ENCODE measurements at places on chromosomes 5 and 9.

DNA sequence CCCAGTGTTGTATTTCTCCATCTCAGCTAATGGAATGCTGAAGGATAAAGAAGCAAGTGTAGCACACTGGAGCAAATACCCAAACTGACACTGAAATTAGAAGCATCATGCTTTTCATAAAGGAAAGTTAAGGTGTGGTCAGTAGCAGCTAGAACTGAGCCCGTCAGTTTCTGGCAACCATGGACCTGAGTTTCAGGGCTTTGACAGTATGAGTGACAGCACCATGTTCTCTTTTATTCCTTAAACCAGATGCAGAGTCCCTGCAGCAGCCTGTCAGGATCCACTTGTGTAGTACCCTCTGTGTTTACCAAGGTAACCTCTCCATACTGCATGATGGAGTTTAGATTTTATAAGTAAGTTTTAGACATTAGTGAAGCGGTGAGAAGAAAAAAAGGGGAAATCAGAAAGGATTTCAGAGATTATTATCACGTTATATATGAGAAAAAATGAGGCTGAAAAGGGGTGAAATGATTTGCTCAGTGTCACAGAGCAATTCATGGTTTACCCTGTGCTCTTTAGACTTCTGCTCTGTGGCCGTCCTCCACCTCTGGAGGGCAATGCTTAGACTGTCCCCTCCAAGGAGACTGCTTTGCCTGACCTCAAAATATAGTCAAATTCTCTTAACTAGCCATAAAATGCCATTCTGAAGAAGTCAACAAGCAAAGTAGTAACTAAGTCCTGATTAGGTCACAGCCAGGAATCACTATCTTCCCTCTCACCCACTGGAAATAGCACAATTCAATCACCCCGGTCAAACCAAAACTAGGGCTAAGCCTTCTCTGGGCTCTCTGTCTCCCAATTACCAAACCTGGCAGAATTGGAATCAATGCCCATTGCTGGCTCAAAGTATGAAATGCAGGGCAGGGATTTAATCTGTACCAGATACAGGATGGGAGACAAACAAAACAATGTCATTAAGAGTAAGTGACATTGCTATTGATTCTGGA lies 10.5 kb upstream of the MYOT start:
- no peak for DNase-seq

DNA sequence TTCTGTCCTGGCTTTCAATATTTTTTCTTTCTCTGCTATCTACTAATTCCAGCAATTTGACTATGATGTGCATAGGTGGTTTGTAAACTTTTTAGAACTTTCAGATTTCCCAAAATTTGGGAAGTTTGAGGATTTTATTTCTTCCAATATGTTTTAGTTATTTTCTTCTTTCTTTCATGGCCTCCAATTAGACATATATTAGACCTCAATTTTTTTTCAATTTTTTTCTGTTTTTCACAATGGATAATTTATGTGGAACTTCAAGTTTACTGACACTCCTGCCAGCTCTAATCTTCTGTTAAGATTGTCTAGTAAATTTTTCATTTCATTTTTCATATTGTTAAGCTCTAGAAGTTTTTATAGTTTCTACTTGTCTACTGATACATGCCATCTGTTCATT lies 163.3 kb downstream of the SAXO1 start:
- DNase-seq, result no peak

- no peak for DNase-seq
Observed at GRCh38 chr9:12935714-12936113, 160.9 kb downstream of the LURAP1L start.

DNA sequence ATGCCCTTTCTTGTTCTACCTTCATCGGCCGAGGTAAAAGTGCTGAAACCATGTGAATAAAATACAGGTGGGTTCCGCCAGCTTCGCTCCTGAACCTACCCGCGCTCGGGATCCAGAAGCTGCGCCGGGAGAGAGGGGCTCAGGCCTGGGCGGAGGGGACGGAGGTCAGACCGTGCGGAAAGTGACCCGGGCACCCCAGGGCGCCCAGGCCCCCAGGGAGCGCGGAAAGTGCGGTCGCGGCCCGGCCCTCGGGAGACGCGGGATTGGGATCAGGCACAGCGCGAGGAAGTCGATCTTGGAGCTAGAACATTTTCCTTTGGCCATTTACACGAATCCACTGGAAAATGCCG lies 329 bp downstream of the SYK start:
- no peak for DNase-seq

GRCh38 chr9:7161469-7161868 lies 403.7 kb downstream of the KDM4C start:
- no peak for DNase-seq

- DNase-seq, result no peak
Observed at GRCh38 chr5:78747705-78748359, 99.3 kb upstream of the LHFPL2 start.

DNA sequence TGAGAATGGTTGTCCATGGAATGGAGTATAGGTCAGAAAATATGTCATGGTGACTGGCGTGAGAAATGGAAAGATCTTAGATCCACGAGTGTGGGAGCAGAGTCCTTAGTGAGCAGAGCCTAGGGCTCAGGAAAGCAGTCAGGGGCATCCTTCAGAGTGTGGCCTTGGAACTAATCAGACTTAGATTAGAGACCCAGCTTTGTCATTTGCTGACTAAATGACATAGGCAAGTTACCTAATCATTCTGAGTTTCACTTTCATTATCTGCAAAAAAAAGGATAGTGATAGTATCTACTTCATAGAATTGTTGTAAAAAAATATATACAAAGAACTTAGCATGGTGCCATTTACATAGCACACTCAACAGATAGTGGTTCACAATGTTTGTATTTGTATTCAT lies 24.3 kb upstream of the SLIT3 start:
- no peak for DNase-seq

DNA sequence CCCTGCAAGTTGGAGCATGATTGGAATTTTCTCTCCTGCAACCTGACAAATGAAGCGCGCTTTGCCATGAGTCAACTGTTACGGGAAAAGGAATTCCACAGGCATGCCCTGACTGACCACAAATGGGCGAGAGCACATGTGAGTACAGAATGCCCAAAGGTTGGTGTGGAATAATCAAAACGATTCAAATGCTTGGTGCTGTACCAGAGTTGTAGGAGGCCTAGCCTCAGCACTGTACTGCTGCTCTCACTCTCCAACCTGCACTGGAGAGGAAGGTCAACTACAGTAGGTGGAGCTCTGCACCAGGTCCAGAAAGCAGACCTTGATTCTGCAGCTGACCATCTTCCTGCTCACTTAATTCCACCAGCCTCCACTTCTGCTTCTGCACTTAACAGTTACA lies 406.9 kb upstream of the ACTBL2 start:
- DNase-seq, result no peak

GRCh38 chr9:36166168-36166927 lies 2.8 kb upstream of the CCIN start:
- no peak for DNase-seq

DNA sequence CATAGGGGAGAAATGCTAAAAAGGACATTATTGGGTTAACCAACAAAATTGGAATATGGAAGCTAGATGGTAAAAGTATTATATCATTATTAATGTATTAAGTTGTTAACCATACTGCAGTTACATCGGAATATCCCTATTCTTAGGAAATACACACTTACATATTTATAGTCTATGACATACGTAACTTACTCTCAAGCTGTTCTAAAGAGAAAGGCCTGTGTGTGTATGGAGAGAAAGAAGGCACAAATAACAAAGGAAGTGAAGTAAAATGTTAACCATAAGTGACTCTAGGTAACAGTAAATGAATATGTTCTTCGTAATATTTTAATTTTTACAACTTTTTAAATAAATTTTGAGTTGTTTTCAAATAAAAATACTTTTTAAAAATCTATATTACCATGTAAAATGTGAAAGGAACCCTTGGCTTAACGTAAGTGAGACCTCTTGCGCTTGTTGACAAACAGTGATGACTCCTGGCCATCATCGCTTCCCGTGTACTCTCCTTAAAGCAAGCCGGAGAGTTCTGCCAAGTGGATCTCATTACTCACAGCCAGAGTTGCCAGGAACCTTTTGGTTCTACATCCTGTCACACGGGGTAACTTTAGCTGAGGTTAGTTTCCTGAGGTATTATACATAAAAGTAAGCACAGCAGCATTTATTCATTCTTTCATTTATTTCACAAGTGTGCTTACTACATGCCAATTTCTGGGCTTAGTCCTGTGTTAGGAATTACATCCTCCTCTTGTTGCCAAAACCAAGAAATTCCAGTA lies 165.4 kb downstream of the EPB41L4A start:
- no peak for DNase-seq

DNA sequence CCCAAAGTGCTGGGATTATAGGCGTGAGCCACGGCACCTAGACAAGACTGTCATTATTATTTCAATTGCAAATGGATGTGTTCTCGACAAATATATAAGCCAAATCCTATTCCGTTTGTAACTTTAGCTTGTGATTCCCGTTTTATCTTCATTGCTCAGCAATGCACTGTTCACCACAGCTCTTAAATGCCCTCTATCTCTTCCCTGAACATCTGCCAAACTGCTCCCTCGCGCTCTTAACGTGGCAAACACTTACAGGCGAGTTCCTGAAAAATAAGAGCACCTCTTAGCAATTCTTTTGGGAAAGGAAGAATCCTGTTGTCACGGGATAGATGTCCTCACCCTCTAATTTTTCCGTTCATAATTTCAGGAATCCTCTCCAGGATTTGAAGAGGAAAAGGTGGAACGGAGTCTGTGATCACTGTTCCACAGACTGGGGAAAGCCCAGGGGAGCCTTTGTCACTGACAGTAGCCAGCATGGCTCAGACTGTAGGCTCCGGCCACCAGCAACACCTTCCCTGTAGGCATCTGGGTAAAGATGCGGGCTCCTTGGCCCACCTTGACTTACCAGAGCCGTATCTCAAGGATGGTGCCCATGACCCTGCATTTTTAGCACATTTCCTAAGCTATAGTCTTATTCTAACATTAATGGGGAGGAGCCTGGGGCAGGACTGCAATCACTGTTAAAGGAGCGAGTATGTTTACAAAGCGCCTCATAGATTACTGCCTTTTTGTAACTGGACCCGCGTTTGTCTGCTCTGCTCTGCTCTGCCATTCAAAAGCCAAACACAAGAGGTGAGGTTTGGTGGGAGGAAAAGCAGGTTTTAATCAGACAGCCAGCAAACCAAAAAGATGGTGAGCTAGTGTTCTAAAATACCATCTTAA lies 20.2 kb upstream of the GNPDA1 start:
- no peak for DNase-seq

DNA sequence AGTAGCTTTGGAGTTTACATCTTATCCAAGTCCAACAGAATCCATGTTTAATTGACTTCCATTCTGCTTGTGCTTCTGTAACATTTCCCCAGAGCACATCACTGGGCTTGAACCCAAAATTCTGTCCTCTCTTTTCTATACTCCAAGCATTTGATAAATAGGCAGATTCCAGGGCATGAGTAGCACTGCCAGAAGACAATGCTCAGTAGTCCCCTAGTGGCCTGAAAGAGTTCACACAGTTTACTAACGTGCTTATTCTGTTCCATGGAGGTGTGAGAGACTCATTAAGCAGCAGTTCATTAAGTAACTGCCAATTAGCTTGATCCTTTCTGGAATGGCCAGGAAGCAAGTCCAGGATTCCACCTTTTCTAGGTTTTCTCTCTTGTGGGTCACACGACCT lies 9.4 kb upstream of the GABRA6 start:
- DNase-seq, result no peak

- DNase-seq, result no peak
Observed at GRCh38 chr9:16672501-16672900, 198.0 kb downstream of the BNC2 start.

GRCh38 chr9:126927419-126927818 lies 12.8 kb downstream of the RALGPS1 start:
- DNase-seq, result peak; percentile 17

DNA sequence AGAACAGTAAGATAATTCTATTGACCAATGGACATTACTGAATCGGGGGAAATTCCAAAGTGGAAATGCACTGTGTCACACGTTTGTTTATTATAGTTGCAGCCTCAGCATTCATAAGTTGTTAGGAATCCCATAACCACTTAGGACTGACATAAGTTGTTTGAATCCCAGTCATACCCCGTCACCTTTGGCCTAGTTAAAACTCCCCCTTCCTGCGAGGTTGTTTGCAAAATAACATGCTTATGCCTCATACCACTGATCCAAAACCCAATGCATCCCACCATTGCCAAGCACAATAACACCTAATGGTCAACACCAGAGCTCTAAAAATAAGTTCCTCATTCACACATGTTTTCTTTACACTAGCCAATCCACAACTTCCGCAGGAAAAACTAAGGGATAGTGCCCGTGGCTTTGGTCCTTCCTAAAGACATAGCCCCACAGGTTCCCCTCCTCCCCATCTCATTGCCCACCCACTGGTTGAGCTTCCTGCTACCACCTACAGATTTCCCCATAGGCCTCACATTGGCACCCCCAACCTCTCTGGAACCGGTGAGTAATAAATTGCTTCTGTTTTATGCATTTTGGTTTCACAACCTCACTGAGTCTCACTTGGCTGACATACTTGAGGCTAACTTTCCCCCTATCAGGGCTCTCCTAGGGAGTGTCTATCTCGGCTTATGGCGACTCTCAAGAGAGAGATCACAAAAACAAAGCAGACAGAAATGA lies 42.3 kb upstream of the MUSK start:
- DNase-seq, result no peak

DNA sequence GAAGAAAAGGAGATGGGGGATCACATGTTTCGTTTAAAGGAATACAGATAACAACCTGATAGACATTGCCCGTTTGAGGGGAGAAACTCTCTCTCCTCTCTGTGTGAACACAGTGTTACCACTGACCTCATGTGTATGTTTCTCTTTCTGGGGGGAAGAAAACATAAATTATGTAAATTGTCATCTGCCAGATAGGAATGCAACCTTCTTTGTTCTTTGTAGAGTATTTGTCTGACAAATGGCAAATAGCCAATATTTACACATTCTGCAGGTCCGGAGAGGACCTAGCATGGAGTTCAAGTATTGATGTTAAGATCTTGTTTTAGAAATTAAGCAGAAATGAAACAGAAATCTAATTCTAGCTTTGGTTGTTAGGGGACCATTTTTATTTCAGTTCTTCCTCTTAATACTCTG lies 276.3 kb downstream of the SAXO1 start:
- peak; percentile 29 for DNase-seq

DNA sequence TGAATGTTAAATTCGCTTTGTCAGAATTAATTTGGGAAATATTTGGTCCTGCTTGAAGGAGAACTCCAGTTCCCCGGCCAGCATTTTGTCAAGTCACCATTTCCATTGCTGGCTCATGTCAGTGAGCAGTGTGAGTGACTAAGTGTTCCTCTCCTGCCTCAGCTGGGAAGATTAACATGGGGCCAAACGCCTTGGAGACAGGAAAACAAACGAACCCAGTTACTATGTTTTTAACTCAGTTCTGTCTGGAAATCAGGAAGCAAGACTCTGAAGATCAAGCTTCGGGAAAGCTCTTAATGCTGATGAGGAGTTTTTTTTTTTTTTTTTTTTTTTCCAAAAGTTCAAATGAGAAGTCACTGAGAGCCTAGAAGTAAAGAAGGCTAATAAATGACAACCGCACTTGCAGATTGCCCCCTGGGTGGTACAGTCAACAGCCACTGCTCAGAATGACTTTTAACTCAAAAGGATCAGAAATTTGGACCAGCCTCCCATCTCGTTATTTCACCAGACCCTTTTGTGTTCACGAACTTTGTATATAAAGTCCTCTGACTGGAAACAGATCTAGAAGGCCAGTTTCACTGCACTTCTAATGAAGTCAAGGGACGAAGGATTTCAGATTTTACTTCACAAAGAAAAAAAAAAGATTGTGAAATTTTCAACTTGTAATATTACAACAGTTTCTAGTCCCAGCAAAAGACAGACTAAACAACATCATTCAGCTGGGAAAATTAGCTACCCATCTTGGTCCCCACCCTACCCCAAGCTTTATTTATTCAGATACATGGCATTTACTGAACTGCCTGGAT lies 121.3 kb downstream of the LHFPL2 start:
- no peak for DNase-seq
